ENCODE measurements at places on chromosomes 16 and 17.

DNA sequence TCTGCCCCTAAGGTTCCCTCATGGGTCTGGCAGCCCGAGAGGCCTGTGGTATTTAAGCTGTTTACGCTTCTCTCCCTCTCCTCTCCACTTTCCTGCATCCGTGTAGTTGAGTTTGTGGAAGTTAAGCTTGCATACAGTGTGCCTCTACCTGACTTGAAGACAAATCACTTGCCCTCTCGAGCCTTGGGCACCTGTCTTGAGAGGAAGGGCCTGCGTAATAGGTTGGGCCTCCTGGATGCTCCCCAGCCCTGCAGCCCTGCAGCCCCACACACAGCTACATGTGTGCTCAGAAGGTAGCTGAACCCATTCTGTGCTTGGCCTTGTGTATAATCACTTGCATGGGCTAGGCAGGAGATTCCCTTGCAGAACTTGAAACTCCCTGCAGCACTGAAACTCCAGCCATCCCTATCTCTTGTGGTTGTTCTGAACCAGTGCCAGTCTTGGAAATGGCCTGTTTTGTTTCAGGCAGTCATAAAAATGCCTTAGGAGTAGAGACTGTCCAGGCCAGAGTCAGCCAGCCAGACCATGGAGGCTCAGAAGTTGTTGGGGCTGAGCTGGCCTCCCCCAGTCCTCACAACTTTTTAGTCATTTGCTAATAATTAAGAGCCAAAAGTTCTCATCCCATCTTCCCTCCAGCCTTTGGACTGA, 134.6 kb downstream of the CLEC16A start:
- no peak for DNase-seq

GRCh38 chr17:20256144-20256543, 211.2 kb downstream of the LGALS9B start:
- DNase-seq, result no peak

- no peak for DNase-seq
These were observed 1.2 kb upstream of the FOXF1 start for GRCh38 chr16:86508947-86509758.

DNA sequence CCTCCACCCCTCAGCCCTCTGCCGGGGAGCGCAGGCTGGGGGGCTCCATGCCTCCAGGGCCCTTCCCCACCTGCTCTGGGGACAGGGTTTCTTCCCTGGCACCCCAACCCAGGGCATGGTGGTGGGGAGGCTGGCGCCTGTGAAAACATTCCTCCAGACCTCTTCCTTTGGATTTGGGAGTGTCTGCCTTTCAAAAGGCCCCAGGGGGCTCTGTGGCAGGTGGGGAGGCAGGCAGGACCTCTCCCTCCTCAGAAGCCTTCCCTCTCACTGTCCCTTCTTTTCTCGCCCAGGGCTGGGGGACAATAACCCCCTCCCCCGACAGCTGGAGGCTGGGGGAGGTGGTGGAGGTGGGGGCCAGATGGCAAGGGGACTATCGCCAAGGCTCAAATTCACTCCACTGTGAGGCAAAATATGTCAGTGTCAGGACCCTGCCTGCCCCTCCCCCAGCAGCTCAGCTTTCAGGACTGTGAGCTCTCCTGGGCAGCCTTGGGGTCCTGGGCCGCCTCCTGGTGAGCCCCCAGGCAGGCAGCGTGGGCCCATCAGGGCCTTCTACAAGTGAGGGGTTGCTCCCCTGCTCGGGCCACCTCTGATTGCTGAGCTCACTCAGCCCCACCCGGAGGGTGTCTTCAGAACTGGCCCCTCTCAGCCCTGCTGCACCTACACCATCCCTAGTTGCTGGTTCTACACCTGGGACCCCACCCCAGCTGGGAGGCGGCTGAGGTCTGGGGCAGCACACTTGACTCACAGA, 1.8 kb downstream of the CDH15 start:
- DNase-seq, result no peak

DNA sequence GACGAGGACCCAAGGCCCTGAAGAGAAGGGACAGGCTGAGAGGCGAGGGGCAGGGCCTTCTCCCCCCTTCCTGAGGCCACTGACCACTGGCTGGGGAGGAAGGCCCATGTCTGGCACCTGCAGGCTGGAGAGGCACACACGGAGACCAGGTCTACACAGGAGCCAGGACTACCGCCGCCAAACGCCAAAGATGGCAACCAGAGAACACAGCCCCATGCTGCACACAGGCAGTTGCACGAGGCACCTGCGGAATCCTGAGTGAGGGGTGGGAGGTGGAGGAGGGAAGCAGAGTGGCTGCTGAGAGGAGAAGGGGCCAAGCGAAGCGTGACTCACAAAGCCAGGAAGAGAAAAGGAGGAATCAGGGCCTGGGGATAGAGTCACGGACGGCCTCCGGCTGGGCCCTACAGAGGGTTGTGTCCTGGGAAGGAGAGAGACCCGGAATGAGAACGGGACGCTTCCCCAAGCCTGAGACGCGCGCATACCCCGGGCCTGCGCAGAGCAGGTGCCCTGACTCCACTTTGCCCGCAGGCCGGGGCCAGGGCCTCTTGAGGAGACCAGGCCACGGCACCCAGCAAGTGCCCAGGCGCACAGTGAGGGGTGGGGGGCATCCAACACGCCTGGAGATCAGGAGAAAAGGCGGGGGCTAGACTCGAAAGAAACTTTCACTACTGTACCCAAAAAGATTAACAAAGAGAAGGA, 28.7 kb upstream of the C16orf95 start:
- DNase-seq, result no peak

GRCh38 chr17:11986942-11987329, 10.3 kb downstream of the ZNF18 start:
- DNase-seq, result no peak
